ENCODE measurements at places on chromosomes 5 and 9.

GRCh38 chr9:89639367-89639795, 34.6 kb downstream of the GADD45G start:
- DNase-seq: no peak

DNA sequence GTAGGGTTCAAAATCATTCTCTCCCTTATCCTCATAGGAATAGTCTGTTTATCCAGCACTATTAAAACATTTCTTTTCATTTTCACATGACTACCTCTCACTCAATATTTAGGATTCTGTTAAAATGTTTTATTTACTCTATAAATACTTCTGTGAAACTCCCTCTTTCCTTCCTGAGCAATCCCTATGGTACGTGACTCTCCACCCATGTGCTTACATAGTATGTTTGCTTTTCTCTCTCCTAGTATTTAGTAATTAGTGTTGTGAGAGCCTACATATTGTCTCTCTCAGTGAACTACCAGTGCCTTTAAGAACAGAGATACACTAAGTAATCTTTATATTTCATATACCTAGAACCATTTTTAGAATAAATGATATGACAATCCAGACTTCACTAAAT, 46.0 kb downstream of the PTPRD start:
- no peak for DNase-seq

DNA sequence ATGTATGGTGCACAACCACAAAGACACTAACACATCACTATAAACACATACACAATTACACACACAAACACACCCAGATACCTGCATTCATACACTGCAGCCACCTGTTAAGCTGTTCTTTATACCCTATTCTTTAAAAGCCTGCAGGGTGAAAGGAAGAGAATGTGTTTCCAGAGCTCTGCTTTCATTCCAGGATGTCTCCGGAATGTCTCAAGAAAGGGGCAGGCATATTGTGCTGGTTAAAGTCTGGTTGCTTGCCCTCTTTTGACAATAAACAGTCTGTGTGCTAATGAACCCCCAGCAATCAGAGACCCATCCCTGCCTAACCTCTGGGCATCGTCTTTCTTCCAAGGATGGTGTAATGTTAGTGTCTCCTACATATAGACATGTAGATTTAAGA, 181.6 kb downstream of the EPB41L4A start:
- DNase-seq: no peak

GRCh38 chr5:147911427-147911826, 5.1 kb upstream of the C5orf46 start:
- DNase-seq: no peak

DNA sequence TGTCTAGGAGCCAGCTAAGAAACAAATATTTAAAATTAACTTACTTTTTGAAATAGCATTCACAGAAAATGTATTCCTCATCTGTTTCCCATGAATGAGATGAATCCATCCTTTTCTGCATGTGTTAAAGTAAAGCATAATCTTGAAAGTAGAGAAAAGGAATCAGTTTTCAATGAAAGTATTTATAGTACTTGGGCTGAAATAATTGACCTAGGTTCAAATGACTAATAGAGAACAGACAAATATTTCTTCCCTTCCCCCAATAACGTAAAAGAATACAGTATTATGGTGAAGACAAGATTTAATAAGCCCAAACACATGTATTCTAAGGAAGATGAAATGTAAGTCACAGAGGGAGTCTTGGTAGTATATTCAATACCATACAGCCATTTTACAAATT, 403.5 kb downstream of the ZNF608 start:
- no peak for DNase-seq

- DNase-seq: no peak
These were observed 353.5 kb downstream of the FBXL17 start for GRCh38 chr5:108028412-108028811.

DNA sequence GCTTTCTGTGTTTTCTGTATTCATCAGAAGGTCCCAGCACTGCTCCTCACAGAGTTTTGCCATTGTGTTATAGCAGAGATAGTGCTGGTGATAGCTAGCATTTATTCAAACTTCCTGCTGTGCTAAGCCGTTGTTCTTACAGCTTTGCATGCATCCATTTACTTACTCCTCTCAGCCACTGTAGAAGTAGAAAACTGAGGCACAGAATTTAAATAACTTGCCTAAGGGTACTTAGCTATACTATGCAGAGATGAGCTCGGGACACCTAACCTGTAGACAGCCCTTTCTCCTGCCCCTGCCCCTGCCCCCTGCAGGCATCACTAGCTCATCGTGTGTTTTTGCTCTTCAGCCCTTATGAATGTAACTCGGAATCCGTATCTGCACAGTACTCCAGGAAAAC, 227.6 kb downstream of the SAXO1 start:
- no peak for DNase-seq

DNA sequence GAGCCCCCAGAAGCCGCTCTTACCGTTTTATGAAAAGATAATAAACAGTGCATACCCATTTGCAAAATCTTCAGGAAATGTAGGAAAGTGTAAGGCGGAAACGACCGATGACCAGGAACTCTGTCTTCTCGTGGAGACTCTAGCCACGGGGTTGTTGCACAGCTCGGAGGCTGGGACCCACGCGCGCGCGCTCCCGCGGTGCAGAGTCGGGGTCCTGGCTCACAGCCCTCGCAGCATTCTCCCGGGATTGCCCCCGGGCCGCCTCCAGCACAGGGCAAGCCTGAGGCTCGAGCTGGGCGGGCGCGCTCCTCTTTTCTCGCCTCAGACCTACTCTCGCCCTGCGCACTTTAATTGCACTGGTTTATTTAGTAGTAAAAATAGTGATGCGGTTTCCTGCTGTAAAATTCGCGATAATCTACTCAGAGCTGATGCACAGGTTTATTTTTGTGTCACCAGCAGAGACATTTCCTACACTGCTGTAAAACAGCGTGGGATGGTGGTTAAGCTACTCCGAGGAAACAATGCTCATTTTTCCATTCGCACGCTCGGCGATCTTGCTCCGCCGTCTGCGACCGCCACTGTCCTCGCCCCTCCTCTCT, 15.5 kb downstream of the TRIM7 start:
- no peak for DNase-seq

Data from NCI-H2081 (cell line).